ENCODE measurements at places on chromosomes 3 and 15.

- DNase-seq = no peak
Measured at GRCh38 chr15:68209735-68210408, 4.7 kb upstream of the CALML4 start.

DNA sequence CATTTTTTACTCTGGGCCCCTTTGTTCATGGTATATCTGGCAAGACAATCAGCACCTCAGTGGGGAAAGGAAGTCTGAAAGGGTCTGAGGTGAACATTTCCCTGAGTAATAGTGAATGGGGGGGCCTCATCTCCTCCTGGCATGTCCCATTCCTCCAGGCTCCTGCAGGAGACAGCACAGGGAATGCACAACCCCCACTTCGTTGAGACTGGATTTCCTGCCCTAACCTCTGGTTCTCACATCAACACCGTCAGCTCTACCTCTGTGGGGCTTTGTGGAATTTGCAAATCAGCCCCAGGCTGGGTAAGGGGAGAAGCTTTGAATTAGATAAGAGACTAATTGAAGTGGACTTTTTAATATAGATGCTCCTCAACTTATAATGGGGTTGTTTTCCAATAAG, 168.3 kb upstream of the TRIM42 start:
- DNase-seq = no peak

DNA sequence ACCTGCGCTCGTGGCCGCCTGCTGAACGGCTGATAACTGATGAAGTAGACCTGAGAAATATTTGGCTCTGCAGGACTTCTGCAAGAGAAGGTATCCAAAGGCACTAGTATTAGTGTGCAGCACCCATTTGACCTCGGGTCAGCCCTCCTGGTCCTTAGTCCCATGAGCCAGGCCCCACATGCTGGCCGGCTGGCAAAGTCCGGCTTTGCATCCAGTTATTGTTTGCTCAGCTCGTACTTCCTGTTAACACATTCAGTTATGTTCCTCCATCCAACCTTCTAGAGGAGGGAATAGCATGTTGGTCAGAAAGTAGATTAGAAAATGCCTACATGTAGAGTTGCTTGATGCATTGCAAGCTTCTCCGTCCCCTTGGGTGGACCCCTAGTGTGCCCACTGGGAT, 385.7 kb upstream of the RGMA start:
- DNase-seq = no peak

- no peak for DNase-seq
Measured at GRCh38 chr3:184659797-184660301, 52.0 kb downstream of the MAGEF1 start.

- no peak for DNase-seq
Measured at GRCh38 chr3:14438929-14439328, 36.5 kb downstream of the SLC6A6 start.

- peak; percentile 43 for DNase-seq
Measured at GRCh38 chr15:87597346-87598052, 659.0 kb downstream of the NTRK3 start.

GRCh38 chr3:68306571-68306970, 625.8 kb downstream of the TAFA4 start:
- peak; percentile 32 for DNase-seq

DNA sequence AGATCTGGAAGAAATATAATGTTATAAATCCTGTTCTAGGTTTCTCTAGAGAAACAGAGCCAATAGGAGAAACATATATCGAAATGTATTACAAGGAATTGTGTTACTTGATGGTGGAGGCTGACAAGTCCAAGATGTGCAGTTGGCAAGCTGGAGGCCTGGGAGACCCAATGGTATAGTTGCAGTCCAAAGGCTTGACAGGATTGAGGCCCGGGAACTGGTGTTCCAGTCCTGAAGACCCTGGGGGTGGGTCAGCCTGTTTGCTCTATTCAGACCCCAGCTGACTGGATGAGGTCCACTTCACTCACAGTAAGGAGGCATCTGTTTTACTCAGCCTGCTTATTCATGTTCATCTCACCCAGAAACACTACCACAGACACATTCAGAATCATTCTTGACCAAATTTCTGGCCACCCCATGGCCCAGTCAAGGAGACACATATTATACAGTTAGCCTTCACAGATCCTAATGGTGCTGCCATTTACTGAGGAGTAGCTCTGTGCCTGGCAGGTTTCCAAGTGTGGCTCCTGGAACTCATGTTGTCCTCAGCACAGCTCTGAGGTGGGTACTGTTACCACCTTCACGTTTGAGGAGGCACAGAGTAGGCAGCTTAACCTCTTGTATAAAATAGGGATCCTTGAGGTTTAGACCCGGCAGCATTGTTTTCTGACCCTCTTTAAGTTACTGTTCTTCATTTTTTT, 3.7 kb downstream of the TRAK1 start:
- DNase-seq = no peak
